ENCODE measurements at places on chromosomes 3 and 15.

- DNase-seq = no peak
These were observed 173.0 kb upstream of the ROBO2 start for GRCh38 chr3:76866729-76867408.

DNA sequence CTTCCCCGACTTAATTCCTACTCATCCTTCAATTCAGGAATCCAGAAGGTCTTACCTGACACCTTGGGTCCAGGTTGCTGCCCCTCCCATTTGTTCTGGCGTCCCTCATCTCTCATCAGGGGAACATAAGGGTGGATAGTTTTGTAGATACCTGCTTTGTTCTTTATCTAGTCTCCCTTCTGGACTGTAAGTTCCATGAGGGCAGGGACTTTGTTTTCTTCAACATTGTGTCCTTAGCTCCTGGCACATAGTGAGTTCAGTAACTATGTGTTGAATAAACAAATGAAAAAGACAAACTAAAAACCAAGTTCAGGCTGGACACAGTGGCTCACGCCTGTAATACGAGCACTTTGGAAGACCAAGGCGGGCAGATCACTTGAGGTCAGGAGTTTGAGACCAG lies 13.2 kb upstream of the GPD1L start:
- DNase-seq = no peak

DNA sequence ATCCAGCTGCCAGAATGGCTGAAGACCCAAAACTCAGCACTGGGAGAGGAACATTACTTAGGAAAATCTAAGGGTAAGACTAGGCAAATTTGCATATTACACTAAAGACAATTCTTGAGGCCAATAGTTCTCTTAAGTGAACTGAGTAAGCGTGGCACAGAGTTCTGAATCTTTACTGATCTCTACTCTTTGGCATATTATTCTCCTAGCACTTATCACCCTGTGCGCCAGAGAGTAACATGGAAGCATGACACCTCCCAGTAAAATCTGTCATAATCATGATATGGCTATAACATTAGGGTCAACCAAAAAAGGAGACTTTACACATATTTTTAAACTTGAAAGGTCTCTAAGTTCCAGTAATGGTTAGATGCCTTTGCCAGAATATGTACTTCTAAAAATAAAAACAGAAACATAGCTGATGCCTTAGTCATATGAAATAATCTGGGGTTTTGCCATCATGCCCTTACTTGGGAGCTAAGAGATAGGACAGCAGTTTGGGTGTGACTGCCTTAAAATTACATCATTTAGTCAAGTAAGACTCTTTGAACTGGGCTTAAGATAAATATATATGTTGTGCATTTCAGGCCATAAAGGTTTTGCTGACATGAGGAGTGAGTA lies 290.5 kb downstream of the PLCL2 start:
- no peak for DNase-seq

- no peak for DNase-seq
These were observed 25.2 kb downstream of the PML start for GRCh38 chr15:74019734-74020133.

GRCh38 chr3:57555306-57555705 lies 768 bp upstream of the PDE12 start:
- peak; percentile 12 for DNase-seq

- DNase-seq = no peak
These were observed 65.9 kb downstream of the ZMAT3 start for GRCh38 chr3:179005706-179006105.
